ENCODE measurements at places on chromosomes 13 and 19. TPM values are rescaled to one million over a fixed set of nuclear protein-coding genes. Genes with fewer than 3 reads are reported as not detected.

Gene ZNF567
- 8.0 TPM for total RNA-seq

- H3K27ac ChIP-seq: no peak overlapping the region
- no peak for DNase-seq
- H3K4me3 ChIP-seq: no peak overlapping the region
- H3K27me3 ChIP-seq: no peaks in the 10 kb centered on the region
- H3K36me3 ChIP-seq: peaks cover 7% of the 10 kb centered on the region
Observed at GRCh38 chr13:23632741-23633140, 62.5 kb downstream of the TNFRSF19 start.

- no peaks in the 10 kb centered on the region for H3K27me3 ChIP-seq
- no peak for DNase-seq
- H3K4me1 ChIP-seq: no peaks in the 10 kb centered on the region
- no peak overlapping the region for H3K27ac ChIP-seq
- H3K36me3 ChIP-seq: no peaks in the 10 kb centered on the region
- H3K4me3 ChIP-seq: no peak overlapping the region
Observed at GRCh38 chr13:47399599-47399998, 502.7 kb upstream of the HTR2A start.

DNA sequence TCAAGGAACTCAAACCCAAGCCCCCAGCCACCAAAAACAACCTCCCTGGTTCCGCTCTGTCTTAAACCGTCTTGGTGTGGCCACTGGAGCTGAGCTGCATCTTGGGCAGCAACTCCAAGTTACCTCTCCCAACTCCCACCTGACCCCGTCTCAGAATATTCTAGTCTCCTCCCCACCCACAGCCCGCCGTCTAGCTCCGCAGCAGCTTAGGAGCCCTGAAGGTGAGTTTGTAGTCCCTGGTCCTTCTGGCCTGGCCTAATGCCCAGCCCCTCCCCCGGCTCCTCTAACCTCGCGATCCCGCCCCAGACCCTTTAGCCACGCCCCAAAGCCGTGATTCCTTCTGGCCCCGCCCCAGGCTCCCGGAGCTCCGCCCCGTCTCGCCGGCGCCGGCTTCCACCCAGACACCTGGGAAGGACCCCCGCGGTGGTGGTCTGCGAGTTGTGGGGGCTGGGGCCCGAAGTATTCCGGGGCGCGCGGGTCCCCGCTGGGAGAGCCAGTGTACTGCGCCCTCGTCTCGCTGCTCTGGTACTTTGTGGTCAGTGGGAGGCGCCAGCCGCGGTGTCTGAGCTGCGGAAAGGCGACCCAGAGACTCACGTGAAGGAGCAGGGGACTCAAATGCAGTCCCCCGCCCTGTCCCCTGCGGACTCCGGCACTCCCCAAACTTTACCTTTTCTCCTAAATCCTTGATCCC lies 2.5 kb upstream of the LHB start:
- H3K27me3 ChIP-seq: no peaks in the 10 kb centered on the region
- peaks cover 15% of the 10 kb centered on the region for H3K4me1 ChIP-seq
- peak overlapping the region; percentile 70 for H3K4me3 ChIP-seq
- peaks cover 13% of the 10 kb centered on the region for H3K36me3 ChIP-seq

GRCh38 chr13:48985756-48986155 lies 10.0 kb downstream of the FNDC3A start:
- no peak for DNase-seq
- no peak overlapping the region for H3K4me3 ChIP-seq
- no peak overlapping the region for H3K27ac ChIP-seq
- no peaks in the 10 kb centered on the region for H3K27me3 ChIP-seq
- no peaks in the 10 kb centered on the region for H3K4me1 ChIP-seq

GRCh38 chr13:96229356-96229755 lies 139.4 kb downstream of the HS6ST3 start:
- H3K36me3 ChIP-seq: no peaks in the 10 kb centered on the region
- H3K27ac ChIP-seq: no peak overlapping the region
- no peaks in the 10 kb centered on the region for H3K27me3 ChIP-seq
- no peak for DNase-seq
- H3K4me3 ChIP-seq: no peak overlapping the region
- no peaks in the 10 kb centered on the region for H3K4me1 ChIP-seq

GRCh38 chr19:17302391-17303166 lies 646 bp downstream of the ABHD8 start:
- H3K27me3 ChIP-seq: no peaks in the 10 kb centered on the region
- peak; percentile 84 for DNase-seq
- peak overlapping the region; percentile 83 for H3K4me3 ChIP-seq
- peaks cover 31% of the 10 kb centered on the region for H3K4me1 ChIP-seq

DNA sequence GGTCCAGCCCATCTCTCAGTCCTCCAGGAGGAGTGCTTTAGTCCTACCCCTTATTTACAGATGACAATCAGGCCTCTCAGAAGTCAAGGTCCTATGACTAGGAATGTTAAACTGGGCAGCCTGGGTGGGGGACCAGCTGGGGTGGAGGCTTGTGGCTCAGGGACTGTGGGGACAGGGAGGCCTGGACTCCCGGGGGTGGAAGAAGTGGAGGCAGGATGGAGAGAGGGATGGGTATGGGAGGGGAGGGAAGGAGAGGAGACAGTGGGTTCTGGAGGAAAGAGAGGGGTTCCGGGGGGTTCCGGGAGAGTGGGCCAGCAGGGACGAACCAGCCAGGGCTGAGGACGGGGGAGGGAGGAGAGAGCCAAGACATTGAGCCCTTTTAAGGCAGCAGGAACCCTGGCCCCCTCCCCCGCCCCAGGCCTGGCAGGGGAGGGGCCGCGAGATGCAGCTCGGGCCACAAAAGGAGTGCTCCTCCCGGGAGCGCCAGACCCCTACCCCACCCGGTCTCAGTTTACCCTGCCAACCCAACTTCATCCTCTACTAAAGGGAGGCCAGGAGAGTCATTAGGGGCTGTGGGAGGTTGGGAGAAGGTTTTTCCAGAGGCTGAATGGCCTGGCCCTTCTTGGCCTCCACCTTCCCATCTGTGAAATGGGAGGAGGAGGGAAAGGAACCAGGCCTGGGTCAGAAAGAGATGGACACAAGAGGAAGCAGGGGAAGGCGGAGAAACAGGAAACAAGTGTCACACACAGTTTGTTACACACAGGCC lies 1.7 kb downstream of the DMPK start:
- H3K4me1 ChIP-seq: peaks cover 32% of the 10 kb centered on the region
- H3K27ac ChIP-seq: no peak overlapping the region
- DNase-seq: peak; percentile 87
- H3K4me3 ChIP-seq: peak overlapping the region; percentile 75

- H3K4me1 ChIP-seq: peaks cover 4% of the 10 kb centered on the region
- peaks cover 19% of the 10 kb centered on the region for H3K27me3 ChIP-seq
- no peak overlapping the region for H3K27ac ChIP-seq
- no peak overlapping the region for H3K4me3 ChIP-seq
- DNase-seq: peak; percentile 56
Observed at GRCh38 chr13:91400063-91400399, 1.6 kb downstream of the GPC5 start.

GRCh38 chr13:32310134-32310706 lies 4.9 kb downstream of the ZAR1L start:
- H3K4me3 ChIP-seq: peak overlapping the region; percentile 67
- no peaks in the 10 kb centered on the region for H3K27me3 ChIP-seq
- H3K27ac ChIP-seq: peak overlapping the region; percentile 45
- no peaks in the 10 kb centered on the region for H3K36me3 ChIP-seq
- DNase-seq: peak; percentile 77

GRCh38 chr13:34416971-34417380 lies 525.1 kb upstream of the NBEA start:
- no peak overlapping the region for H3K4me3 ChIP-seq
- no peaks in the 10 kb centered on the region for H3K27me3 ChIP-seq
- H3K36me3 ChIP-seq: no peaks in the 10 kb centered on the region
- no peaks in the 10 kb centered on the region for H3K4me1 ChIP-seq
- no peak overlapping the region for H3K27ac ChIP-seq

DNA sequence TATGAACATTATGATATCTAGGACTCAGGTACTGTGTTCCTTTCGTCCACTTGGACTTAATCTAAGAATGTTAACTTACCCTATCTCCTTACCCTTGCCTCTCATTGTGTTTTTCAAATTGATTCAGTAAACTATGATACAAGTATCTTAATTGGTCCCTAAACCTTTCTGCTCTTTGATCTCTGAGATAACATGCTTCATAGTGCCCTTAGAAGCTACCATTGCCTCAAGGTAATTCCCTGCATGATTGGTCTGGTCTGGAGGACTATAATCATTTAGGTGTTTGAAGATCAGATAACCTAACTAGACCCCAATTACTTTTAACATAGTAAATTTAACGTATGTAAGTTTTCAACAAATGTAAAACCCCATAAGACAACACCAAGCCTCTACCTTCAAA lies 169.9 kb upstream of the NBEA start:
- no peaks in the 10 kb centered on the region for H3K27me3 ChIP-seq
- no peak overlapping the region for H3K4me3 ChIP-seq
- H3K36me3 ChIP-seq: no peaks in the 10 kb centered on the region
- H3K27ac ChIP-seq: no peak overlapping the region
- H3K4me1 ChIP-seq: no peaks in the 10 kb centered on the region
- DNase-seq: no peak

- H3K4me1 ChIP-seq: peaks cover 11% of the 10 kb centered on the region
- no peak overlapping the region for H3K4me3 ChIP-seq
- no peaks in the 10 kb centered on the region for H3K27me3 ChIP-seq
- no peak for DNase-seq
- H3K36me3 ChIP-seq: no peaks in the 10 kb centered on the region
- peak overlapping the region; percentile 85 for H3K27ac ChIP-seq
Observed at GRCh38 chr13:110798081-110798994, 84.8 kb downstream of the ING1 start.

DNA sequence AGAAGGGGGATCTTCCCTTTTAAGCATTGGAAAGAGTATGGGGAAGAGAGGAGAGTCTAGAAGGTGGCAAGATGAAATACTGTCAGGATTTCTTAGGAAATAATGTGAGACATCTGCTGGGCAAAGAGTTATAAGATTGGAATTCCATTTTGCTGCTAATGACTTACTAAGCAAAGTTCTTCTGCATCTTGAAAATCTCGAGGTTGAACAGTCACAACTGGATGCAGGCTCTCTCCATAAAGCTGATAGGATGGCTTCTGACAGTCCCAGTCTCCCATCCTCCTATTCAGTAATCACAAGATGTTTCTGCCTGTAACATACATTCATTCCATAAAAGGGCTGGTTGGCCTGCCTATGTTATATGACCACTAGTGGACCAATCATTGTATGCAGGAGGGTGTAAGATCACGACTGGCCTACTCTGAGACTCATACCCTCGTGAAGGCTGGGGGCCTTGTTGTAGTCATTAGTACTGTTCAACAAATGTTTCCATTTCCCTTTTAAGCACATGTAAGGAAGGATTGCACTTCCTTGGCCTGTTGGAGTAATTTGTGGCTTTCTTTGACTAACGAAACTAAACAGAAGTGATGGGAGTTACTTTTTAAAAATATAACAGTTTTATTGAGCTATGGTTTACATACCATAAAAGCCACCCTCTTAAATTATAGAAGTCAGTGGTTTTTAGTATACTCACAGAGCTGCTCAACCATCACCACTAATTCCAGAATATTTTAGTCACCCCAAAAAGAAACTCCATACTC lies 45.0 kb upstream of the TDRD3 start:
- no peaks in the 10 kb centered on the region for H3K36me3 ChIP-seq
- no peak overlapping the region for H3K4me3 ChIP-seq
- no peak overlapping the region for H3K27ac ChIP-seq
- H3K27me3 ChIP-seq: peaks cover 13% of the 10 kb centered on the region
- no peak for DNase-seq

DNA sequence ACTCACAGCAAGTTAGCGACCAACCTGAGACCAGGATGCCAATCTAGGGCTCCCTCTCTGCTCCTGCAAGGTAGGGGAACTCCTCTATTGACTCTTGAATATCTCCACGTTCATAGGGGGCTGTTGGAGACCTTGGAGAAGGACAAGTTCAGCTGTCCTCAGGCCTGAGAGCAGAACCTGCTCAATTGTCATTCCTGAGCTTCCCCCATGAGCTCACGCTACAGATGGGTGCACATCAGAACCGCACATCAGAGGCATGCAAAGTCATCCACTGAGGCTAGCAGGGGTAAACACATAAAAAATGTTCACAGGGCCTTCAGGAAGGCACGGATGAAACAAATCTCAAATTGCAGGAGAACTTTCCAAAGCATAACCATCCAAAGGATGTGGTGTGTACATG lies 168.8 kb upstream of the ZNF507 start:
- H3K4me3 ChIP-seq: no peak overlapping the region
- H3K36me3 ChIP-seq: no peaks in the 10 kb centered on the region
- H3K4me1 ChIP-seq: no peaks in the 10 kb centered on the region
- no peaks in the 10 kb centered on the region for H3K27me3 ChIP-seq
- DNase-seq: no peak
- no peak overlapping the region for H3K27ac ChIP-seq

DNA sequence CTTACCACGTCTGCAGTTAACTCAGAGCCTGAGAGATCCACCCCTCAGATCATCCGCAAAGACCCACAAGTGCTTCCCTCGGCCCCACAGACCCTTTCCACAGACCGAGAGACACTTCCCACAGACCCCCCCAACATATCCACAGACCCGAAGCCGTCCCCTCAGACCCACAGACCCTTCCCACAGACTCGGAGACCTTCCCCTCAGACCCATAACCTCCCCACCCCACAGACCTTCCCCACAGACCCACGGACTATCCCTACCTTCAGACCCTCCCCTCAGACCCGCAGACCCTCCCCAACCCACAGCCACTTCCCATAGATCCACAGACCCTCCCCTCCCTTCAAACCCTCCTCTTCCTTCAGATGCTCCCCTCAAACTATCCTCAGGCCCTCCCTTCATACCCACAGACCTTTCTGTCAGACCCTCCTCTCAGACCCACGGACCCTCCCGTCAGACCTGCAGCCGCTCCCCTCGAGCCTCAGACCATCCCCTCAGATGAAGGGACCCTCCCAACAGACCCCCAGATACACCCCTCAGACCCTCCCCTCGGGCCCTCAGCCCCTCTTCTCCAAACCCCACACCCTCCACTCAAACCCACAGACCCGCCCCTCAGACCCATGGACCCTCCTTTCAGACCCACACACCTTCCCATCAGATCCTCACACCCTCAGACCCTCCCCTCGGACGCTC lies 20.1 kb upstream of the TFDP1 start:
- no peak overlapping the region for H3K4me3 ChIP-seq
- no peak overlapping the region for H3K27ac ChIP-seq
- H3K36me3 ChIP-seq: no peaks in the 10 kb centered on the region
- H3K27me3 ChIP-seq: peaks cover 12% of the 10 kb centered on the region
- peak; percentile 70 for DNase-seq
- H3K4me1 ChIP-seq: no peaks in the 10 kb centered on the region

Gene FUT2
- not detected for total RNA-seq

Gene FXYD5
- total RNA-seq: 32.4 TPM

DNA sequence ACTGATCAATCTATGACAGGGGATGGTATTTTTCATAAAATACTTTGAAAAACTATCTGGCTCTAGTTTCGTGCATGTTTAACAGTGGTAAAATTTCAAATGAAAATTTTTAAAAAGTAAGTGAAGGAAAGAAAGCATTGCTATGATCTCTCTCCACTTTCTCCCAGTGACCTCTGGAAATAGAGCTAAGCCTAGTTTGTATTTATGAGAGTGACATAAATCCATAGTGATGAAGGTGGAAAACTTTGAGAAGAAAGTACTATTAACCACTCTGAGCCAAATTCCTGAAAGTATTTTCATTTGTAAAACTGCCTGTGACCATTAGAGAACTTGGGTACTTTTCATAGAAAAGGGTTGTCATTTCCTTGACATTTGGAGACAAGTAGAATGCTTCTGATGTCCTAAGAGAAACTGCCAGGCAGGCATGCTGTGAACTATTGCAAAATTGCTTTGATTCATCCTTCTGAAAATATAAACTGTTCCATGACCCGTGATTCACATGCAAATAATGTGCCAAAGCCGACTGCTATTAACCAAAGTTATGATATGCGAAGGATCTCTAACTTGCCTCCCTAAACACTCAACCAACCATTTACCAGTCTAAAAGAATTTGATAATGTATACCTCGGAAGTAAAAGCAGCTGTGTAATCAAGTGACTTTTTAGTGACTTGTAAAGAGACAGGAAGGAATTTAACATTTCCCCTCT lies 133.2 kb downstream of the VWA8 start:
- peak overlapping the region; percentile 90 for H3K27ac ChIP-seq
- H3K4me1 ChIP-seq: peaks cover 34% of the 10 kb centered on the region
- H3K4me3 ChIP-seq: peak overlapping the region; percentile 31
- peak; percentile 66 for DNase-seq

Gene GIPR
- under 0.01 TPM for total RNA-seq

Data from osteoblast (primary cell).